ENCODE measurements at places on chromosomes 12 and 14.

DNA sequence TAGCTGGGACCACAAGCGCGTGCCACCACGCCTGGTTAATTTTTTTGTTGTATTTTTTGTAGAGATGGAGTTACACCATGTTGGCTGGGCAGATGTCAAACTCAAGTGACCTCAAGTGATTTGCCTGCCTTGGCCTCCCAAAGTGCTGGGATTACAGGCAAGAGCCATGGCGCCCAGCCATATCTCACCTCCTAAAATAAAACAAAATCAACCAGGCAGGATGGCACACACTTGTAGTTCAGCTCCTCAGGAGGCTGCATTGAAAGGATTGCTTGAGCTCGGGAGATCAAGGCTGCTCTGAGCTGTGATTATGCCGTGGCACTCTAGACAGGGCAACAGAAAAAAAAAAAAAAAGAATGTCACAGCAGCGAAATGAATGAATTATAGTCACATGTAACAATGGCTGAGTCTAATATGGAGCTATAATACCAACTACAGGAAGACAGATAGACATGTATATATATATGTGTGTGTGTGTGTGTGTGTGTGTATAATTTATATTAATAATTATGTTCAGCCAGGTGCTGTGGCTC lies 19.3 kb upstream of the TMEM120B start:
- no peak for DNase-seq

DNA sequence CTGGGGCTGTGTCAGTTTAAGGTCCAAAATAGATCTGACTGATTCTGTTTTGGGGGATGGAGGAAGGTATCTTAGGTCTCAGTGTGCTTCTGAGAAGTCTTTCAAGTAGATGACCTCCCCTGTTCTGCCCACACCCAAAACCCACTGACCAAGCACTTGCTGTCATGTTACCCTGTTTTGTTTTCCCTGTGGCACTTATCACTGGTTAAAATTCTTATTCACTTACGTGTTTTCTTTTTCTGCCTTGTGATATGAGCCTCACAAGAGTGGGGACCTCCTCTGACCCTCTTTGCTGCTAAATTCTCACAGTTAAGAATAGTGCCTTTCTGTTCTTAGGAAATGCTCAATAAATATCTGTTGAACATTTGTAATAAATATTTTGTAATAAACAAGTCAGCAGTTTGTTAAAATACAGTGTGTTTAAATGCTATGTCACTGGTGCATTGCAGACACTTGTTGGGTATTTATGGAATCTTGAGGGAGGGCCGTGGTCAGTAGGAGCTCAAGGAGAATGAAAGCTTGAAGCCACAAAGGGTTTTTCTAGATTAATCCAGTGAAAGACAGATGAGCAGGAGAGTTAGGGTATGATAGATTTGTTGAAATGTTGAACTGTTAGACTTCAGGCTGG lies 20.9 kb downstream of the PLEKHA5 start:
- no peak for DNase-seq

GRCh38 chr14:105053996-105054395 lies 11.2 kb downstream of the GPR132 start:
- no peak for DNase-seq

GRCh38 chr14:64089920-64090319 lies 204.3 kb downstream of the ESR2 start:
- no peak for DNase-seq

DNA sequence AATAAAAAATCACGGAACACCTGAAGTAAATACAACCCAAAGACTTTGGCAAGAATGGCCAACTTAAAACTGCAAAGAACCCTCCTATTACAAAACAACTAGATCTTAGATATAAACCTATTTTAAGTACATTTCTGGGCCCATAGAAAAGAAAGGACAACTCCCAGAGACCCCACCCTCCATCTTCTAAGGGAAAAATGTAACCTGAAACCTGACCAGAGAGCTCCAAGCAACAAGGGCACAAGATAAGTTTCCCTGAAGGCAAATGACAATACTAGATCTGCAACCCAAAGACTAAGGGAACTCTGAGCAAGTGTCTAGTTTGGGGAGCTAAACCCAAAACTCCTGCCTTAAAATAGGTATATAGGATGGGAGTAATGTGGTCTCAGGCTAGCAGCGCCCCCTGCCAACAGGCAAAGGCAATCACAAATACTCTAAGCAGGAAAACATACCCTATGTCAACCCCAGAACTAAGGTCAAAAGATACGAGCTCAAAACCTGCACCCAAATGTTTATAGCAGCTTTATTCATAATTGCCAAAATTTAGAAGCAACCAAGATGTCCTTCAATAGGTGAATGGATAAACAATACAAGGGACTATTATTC lies 218.9 kb downstream of the ITPR2 start:
- no peak for DNase-seq

DNA sequence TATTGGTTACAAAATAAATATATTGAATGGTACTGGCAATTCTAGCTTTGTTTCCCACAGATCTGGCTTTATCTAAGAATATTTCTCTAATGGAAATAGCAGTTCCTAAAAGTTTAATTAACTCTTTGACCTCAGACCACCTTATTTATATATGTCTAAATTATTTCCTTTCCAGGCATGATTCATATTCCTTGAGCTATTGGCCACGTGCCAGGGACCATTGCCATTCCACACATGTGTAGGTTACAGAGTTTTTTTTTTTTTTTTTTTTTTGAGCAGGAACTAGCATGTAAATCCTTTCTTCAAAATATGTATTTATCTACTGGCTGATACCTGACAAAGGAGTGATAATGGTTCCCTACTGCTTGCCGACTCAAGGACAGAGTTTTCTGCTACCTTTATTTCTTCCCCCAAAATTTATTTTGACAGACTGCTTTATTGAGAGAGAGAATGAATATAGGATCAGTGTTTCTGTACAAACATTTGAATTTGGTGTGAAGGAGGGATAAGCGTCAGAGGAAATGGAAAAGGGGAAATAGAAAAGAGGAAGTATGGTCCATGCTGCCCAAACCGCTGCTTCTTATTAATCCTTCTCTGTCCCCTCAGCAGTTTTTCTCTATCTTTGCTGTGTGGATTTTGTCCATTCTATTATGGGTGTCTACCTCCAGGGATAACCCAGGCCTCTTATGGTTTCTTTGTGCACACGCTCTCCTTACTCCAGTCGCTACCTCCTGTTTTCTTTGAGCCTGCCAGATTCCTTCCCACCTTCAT lies 36.4 kb downstream of the PDE3A start:
- DNase-seq: no peak

DNA sequence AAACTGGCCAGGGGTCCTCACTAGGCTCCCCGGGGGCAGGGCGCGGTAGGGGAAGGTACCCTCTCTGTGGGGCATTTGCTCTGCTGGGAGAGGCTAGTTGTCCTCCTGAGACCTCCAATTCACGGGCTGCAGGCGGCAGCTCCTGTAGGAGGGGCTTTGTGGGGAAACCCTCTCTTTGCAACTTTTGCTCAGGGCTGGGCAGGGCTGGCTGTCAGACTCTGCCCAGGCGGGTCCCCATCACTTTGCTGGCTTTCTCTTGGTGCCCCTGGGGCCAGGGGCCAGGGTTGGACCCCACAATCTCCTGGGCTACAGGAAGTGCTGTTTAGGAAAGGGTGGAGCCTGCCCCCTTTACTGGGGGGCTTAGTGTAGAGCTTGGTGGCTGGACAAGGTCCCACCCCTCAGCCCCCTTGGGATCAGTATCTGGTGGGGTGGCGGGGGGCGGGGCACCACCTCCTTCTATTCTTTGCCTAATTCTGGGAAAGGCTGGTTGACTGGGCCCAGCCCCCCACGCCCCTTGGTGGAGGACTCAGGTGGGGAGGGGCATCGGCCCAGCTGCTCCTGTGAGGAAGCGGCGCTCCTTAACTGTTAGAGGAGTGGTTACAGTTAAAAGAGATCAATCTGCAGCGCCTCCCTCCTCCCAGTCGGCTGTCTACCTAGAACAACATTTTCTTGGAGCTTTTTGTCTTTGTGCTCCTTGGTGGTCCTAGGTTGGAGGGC lies 918.7 kb downstream of the AACS start:
- no peak for DNase-seq

Measured in epithelial cell of prostate (primary cell).